ENCODE measurements at places on chromosomes 12 and 14. TPM values are rescaled to one million over a fixed set of nuclear protein-coding genes. Genes with fewer than 3 reads are reported as not detected.

DNA sequence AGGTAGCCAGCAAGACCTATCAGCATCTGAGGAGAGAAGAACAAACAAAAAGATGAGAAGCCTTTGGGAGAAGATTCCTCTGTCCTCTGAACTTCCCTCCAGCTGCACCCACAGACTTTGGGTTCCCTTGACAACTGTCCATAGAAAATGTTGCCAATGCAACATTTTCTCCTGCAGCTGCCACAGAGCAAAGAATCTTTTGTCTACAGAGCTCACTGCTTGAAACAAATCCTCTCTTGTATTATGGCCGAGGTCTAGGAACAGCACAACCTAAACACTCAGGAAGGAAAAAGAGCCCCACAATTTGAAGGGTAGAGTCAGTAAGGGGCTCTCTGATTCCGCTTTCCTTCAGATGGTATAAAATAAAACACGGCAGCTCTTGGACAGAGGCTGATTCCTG is 14.3 kb downstream of the POMT2 start:
- no peak overlapping the region for H3K4me3 ChIP-seq
- H3K27ac ChIP-seq = no peak overlapping the region

DNA sequence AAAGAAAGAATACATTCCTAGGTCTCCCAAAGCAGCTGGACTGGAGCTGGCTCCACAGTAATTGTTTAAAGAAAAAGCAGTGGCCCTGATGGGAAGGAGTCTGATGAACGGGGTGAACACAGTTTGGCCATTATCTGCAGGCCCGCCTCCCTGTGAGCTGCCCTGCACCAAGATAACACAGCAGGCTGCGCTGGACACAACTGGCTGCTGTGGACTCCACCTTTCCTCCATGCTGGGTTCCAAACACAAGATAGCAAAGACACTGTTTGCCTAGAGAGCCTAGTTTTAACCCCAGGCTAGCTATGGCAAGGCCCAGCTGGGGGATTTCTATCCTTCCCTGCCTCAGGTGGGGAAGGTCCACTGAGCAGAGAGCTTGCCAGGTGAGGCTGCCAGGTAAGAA is 34.6 kb downstream of the ZFP36L1 start:
- peak overlapping the region; percentile 79 for H3K27ac ChIP-seq
- peaks cover 76% of the 10 kb centered on the region for H3K4me1 ChIP-seq
- no peaks in the 10 kb centered on the region for H3K36me3 ChIP-seq
- H3K4me3 ChIP-seq = no peak overlapping the region
- no peaks in the 10 kb centered on the region for H3K27me3 ChIP-seq

IQSEC3 gene
- polyA plus RNA-seq = 2.7 TPM

DNA sequence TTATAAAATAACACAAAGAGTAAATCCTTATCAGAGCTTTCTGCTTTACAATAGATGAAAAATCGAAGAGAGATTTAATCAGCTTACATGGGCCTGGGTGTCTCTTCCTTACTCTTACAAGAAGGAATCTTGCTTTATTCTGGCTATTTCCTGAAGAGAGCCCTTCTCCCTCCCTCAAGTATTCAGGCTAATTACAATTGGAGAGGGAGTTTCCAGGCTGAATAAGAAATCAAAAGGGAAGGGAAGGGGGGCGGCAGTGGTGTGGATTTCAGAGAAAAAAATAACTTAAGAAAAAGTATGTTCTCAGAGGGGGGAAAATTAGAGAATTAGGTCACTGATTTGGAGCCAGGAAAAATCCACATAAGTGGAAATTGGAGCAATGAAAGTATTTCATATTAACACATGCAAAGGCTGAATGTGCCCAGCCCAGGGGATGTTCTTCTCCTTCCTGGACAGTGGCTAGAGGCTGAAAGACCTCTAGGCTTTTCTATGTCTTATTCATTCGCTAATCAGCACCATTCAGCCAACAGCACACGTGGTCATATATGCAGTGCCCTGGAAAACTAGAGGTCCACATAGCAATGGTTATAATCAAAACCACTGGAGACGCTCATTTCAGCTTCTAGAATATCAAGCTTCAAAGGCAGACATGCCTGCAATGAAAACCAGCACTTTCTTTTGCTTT is 158.9 kb upstream of the BTG1 start:
- no peaks in the 10 kb centered on the region for H3K27me3 ChIP-seq
- DNase-seq = no peak
- H3K27ac ChIP-seq = no peak overlapping the region
- H3K36me3 ChIP-seq = no peaks in the 10 kb centered on the region
- H3K4me3 ChIP-seq = no peak overlapping the region

DNA sequence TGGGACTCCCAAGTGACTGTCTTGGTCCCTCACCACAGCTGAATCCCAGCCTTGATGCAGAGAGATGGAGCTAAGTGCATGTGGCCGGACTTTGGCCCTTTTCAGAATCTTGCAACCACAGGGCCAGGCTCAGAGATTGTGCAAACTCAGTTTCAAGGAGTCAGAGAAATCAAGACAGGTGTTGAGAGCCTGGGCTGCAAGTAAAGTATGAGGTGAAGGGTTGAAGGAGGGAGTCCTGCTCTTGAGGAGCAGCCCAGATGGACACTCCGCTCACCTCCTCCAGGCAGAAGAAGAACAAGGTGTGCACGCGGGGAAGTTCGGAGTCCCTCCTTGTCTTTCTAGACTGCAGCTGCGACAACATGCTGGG is 6.3 kb upstream of the BMP4 start:
- H3K4me1 ChIP-seq = peaks cover 24% of the 10 kb centered on the region
- no peaks in the 10 kb centered on the region for H3K36me3 ChIP-seq
- peaks cover 3% of the 10 kb centered on the region for H3K27me3 ChIP-seq
- H3K4me3 ChIP-seq = peak overlapping the region; percentile 51
- DNase-seq = peak; percentile 82

SLC8A3 gene
- polyA plus RNA-seq = 0.42 TPM

GRCh38 chr12:100699209-100699608 is 95.4 kb upstream of the ANO4 start:
- no peak overlapping the region for H3K4me3 ChIP-seq
- DNase-seq = no peak
- H3K27me3 ChIP-seq = peaks cover 5% of the 10 kb centered on the region
- no peaks in the 10 kb centered on the region for H3K4me1 ChIP-seq

CHURC1 gene
- 42.3 TPM for polyA plus RNA-seq

GRCh38 chr12:9757433-9758025 is 3.2 kb downstream of the CD69 start:
- H3K4me3 ChIP-seq = no peak overlapping the region
- no peaks in the 10 kb centered on the region for H3K36me3 ChIP-seq
- H3K27me3 ChIP-seq = no peaks in the 10 kb centered on the region
- no peak for DNase-seq
- no peaks in the 10 kb centered on the region for H3K4me1 ChIP-seq

- H3K4me3 ChIP-seq = no peak overlapping the region
- H3K4me1 ChIP-seq = peaks cover 44% of the 10 kb centered on the region
- H3K27me3 ChIP-seq = no peaks in the 10 kb centered on the region
Measured at GRCh38 chr12:6608592-6609281, 1.6 kb upstream of the CHD4 start.

- no peaks in the 10 kb centered on the region for H3K27me3 ChIP-seq
- peak; percentile 37 for DNase-seq
- no peaks in the 10 kb centered on the region for H3K36me3 ChIP-seq
Measured at GRCh38 chr14:24630872-24631477, 3.0 kb downstream of the GZMB start.

DNA sequence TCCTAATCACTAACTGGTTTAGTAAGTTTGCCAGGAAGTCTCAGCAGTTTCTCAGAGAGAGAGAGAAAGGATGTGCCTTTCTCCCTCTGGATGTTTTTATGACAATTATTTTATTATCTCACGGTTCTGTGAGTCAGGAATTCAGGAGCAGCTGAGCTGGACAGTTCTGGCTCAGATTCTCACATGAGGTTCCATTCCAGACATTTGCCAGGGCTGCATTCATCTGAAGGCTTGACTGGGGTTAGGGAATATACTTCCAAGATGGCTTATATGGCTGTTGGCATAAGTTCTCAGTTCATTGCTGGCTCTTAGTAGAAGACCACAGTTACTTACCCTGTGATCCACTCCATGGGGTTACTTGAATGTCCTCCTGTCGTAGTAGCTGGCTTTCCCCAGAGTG is 101.2 kb upstream of the ATF7IP start:
- no peaks in the 10 kb centered on the region for H3K27me3 ChIP-seq
- no peak for DNase-seq
- no peak overlapping the region for H3K4me3 ChIP-seq
- no peak overlapping the region for H3K27ac ChIP-seq

- H3K27me3 ChIP-seq = peaks cover 24% of the 10 kb centered on the region
- no peak overlapping the region for H3K4me3 ChIP-seq
- no peak overlapping the region for H3K27ac ChIP-seq
- H3K4me1 ChIP-seq = peaks cover 5% of the 10 kb centered on the region
- no peaks in the 10 kb centered on the region for H3K36me3 ChIP-seq
- no peak for DNase-seq
Measured at GRCh38 chr12:108637222-108637971, 3.7 kb upstream of the SELPLG start.

DNA sequence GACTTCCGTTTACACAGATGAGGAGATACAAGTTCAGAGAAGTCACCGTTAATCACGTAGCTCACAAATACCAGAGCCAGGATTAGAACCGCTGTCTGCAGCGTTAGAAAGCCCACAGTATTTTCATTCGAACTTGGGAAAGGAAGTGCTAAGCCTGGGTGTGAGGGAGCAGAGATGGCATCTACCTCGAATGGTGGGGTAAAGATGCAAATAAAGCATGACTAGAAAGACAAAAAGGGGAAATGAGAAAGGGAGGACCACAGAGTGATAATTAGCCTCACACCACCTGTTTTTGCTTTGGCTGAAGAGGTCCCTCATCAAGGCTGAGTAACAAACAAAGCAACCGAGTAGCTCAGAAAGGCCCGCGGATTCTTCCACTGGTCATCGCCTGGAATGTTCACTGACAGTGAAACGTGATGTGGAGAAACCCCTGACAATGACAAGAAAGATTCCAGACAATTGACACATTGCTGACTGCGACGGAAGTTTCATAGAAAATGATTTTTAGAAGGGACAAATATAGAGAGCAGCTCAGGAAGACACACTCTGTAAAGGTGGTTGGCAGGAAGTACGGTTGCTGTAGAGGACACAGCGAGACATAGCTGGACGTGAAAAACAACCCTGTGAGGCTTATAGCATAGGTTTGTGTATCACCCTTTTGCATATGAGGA is 31.5 kb upstream of the BHLHE41 start:
- no peaks in the 10 kb centered on the region for H3K36me3 ChIP-seq
- peaks cover 4% of the 10 kb centered on the region for H3K4me1 ChIP-seq
- no peak overlapping the region for H3K27ac ChIP-seq
- DNase-seq = no peak

- H3K4me3 ChIP-seq = no peak overlapping the region
- H3K27me3 ChIP-seq = peaks cover 26% of the 10 kb centered on the region
- DNase-seq = no peak
- no peak overlapping the region for H3K27ac ChIP-seq
- H3K36me3 ChIP-seq = no peaks in the 10 kb centered on the region
- no peaks in the 10 kb centered on the region for H3K4me1 ChIP-seq
Measured at GRCh38 chr12:5807090-5807414, 138.0 kb downstream of the ANO2 start.

DNA sequence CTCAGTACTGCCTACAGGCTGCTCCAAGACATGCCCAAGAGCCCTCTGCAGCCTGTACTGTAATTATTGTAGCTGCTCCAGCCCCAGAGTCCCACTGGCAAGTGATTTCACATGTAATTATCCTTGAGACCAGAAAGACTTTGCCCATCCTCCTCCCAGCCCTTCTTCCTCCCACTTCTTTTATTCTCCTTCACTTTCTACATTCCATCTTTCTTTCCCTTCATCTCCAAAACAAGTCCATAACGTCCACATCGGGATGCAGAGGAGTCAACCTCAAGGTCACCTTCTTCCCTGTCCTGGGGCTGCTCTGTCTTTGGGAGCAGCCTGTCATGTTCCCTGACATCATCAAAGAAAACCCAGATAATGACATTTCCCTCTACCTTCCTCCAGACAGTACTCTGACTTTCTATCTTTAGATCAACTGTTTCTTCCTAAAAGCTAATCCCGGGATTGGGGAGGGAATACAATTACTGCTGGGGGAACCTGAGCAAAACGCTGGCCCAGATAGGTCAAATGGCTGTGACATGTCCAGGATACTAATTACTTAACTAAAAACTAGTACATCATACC is 39.1 kb downstream of the SLC8A3 start:
- DNase-seq = no peak
- H3K36me3 ChIP-seq = no peaks in the 10 kb centered on the region
- H3K4me3 ChIP-seq = no peak overlapping the region
- H3K27ac ChIP-seq = no peak overlapping the region
- H3K4me1 ChIP-seq = no peaks in the 10 kb centered on the region
- H3K27me3 ChIP-seq = peaks cover 11% of the 10 kb centered on the region

MAP3K9 gene
- 3.7 TPM for polyA plus RNA-seq

SDR9C7 gene
- polyA plus RNA-seq = 0.03 TPM

PLD4 gene
- polyA plus RNA-seq = 11.1 TPM

SETD1B gene
- 14.2 TPM for polyA plus RNA-seq

HAL gene
- 3.6 TPM for polyA plus RNA-seq

GRCh38 chr14:52547526-52547925 is 4.8 kb downstream of the TXNDC16 start:
- H3K4me3 ChIP-seq = no peak overlapping the region
- peaks cover 9% of the 10 kb centered on the region for H3K4me1 ChIP-seq
- no peak overlapping the region for H3K27ac ChIP-seq
- no peaks in the 10 kb centered on the region for H3K36me3 ChIP-seq

GRCh38 chr12:92425165-92425564 is 277.6 kb upstream of the PLEKHG7 start:
- H3K27me3 ChIP-seq = no peaks in the 10 kb centered on the region
- DNase-seq = no peak
- H3K4me3 ChIP-seq = no peak overlapping the region
- no peak overlapping the region for H3K27ac ChIP-seq

PTPRB gene
- 7.2 TPM for polyA plus RNA-seq

GRCh38 chr14:43795600-43796228 is 711.4 kb downstream of the FSCB start:
- no peak overlapping the region for H3K4me3 ChIP-seq
- no peak overlapping the region for H3K27ac ChIP-seq
- H3K4me1 ChIP-seq = no peaks in the 10 kb centered on the region
- DNase-seq = no peak
- H3K27me3 ChIP-seq = no peaks in the 10 kb centered on the region

DNA sequence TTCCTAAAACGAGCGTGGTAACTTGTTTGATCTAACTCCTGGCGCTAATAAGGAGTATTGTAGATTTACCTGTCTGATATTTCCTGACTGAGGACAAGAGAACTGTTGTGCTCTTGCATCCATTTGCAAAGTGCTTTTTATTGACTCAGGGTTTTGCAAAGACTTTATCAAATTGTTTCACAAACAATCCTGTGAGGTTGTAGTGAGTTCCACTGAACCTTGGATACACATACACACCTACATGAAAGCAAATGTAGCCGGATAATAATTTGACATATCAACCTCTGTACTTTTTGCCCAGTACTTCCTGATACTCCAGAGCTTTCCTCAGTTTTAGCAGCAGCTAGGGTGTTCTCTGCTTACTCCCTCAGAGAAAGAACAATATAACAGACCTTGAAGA is 6.7 kb upstream of the PTGER2 start:
- DNase-seq = peak; percentile 24
- no peaks in the 10 kb centered on the region for H3K4me1 ChIP-seq
- no peak overlapping the region for H3K27ac ChIP-seq
- H3K36me3 ChIP-seq = no peaks in the 10 kb centered on the region
- H3K27me3 ChIP-seq = no peaks in the 10 kb centered on the region
- H3K4me3 ChIP-seq = no peak overlapping the region

- no peak for DNase-seq
- peaks cover 24% of the 10 kb centered on the region for H3K4me1 ChIP-seq
Measured at GRCh38 chr14:90553921-90554336, 157.1 kb downstream of the CALM1 start.

- no peak for DNase-seq
- H3K4me3 ChIP-seq = no peak overlapping the region
- H3K27ac ChIP-seq = no peak overlapping the region
- peaks cover 4% of the 10 kb centered on the region for H3K36me3 ChIP-seq
- H3K27me3 ChIP-seq = no peaks in the 10 kb centered on the region
Measured at GRCh38 chr14:37311252-37311651, 113.5 kb downstream of the MIPOL1 start.
